ENCODE measurements at places on chromosomes 11 and 22.
A peak's percentile ranks its signal among the peaks of the same experiment; 100 is the strongest.

DNA sequence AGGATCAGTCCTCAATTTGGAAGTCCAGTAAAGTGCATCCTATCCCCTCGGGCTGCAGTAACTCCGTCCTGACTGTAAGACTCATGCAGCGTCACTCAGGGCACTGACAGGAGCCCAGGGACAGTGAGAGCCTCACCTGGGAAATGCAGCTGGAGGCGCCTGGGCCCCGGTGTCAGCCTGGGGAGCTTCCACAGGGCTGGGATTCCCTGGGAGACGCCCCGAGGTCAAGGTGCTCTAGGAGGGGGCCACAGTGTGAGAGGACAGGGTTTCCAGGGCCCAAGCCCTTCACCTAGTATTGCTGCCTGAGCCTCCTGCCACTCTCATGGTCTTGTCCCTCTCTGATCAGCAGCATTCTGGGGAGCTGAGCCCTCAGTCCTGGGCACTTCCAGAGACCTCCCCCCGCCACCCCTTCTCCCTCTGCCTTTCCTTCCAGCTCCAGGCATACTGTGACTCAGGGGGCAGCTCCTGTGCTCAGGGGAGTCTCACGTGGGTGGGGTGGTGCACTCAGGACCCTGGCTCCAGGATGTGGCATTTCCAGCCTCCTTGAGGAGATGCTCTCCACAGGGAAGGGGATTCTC, 99.1 kb upstream of the IGLL5 start:
- DNase-seq = no peak

DNA sequence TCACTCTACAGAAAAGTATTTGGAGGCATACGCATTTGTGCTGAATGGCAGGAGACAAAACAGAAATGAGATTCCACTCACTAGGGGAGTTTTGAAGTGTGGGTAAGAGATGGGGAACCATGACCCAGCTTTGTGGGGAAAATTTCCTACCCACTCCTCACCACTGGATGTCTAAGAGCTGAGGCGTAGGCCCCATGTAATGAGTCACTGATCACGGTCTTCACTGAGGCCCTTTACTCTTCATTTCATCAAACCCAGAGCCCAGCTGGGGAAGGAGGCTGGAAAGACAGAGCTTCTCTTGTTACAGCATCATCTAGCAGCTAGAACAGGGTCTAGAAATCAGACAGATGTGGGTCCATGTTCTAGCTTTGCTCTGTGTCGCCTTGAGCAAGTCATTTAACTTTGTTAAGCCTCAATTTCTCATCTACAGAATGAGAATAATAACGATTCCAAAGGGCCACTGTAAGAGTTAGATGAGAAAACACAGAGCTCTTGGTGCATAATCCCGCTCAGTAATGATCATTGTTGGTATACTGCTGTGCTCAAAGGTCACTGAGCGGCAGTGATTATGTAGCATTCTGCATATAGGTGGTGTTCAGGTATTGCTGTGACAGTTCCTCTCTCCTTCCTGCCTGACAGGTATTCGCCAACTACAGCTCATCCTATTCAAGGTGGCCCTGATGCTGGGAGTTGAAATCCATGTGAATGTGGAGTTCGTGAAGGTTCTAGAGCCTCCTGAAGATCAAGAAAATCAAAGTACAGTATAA, 97.2 kb downstream of the MICAL2 start:
- no peak for DNase-seq

- no peak for DNase-seq
These were observed 13.1 kb upstream of the SERPING1 start for GRCh38 chr11:57584341-57584740.

GRCh38 chr11:78218707-78219492, 30.2 kb downstream of the USP35 start:
- no peak for DNase-seq

DNA sequence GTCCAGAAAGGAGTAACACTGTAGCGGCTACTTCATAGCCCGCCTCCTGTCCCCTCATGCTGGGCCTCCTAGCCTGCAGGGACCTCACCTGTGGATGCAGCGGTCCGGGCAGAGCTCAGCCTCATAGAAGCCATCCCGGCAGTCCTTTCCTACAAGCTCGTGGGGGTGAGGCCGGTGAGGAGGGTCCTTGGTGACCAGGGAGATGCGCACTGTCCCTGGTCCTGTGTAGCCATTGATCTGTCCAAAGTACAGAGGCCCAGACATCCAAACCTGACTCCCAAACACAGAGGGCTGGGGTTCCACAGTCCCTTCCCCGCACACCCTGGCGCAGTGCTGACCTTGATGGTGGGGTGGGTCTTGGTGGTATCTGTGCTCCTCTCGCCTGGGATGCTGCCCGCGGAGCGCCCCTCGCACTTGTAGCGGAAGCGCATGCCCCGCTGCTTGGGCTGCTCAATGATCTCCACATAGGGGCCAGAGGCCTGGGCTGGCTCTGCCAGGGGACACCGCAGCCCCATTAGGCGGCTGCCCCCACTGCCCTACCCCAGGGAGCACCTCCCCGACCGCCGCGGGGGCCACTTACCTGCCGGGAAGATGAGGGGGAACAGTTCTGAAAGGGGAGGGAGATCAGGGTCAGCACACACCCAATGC, 993 bp downstream of the RELA start:
- DNase-seq = no peak

GRCh38 chr11:86444981-86445380, 70.3 kb downstream of the CCDC81 start:
- no peak for DNase-seq

DNA sequence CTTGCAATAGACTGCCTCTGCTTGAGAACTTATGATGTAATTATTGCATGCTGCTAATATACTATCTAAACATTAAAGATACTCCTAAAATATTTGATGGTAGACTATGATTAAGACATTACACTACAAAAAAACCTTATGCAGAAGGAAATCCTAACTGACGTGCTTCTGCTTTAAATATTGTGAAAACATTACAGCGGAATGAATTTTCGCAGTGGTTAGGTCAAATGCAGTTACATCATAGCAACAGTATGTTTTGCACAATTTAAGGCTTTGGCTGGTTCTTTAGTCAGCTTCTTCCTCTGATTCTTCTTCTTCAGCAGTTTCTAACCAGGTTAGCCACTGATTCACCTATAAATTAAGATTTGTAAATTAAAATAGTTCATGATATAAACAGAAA, 11.2 kb downstream of the EIF4G2 start:
- DNase-seq = no peak

DNA sequence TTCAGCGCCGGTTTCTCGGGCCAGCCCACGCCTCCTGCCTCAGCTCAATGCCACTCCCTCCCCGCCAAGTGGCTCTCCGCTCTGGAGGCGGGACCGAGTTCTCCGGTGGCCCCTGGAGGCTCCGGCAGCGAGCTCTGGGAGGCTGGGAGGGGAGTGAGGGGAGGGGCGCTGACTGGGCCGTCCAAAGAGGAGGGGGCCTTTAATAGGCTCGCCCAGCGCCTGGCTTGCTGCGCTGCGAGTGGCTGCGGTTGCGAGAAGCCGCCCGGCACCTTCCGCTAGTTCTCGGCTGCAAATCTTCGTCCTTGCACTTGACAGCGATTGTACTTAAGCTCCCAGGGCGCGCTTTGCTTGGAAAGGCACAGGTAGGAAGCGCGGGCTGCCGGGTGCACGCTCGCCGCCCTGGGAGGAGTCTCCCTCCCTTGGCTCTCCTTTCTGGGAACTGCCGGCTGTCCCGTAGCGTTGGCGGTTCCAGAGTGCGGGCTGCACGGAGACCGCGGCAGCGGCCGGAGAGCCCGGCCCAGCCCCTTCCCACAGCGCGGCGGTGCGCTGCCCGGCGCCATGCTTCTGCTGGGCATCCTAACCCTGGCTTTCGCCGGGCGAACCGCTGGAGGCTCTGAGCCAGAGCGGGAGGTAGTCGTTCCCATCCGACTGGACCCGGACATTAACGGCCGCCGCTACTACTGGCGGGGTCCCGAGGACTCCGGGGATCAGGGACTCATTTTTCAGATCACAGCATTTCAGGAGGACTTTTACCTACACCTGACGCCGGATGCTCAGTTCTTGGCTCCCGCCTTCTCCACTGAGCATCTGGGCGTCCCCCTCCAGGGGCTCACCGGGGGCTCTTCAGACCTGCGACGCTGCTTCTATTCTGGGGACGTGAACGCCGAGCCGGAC, at the start of gene ADAMTS15:
Gene ADAMTS15 (plus strand): TSS at position 230 of the 894 bp plus-strand sequence. CDS start 329 bp downstream, at position 559.
- no peak for DNase-seq

- DNase-seq = no peak
These were observed 164.4 kb downstream of the TEAD1 start for GRCh38 chr11:12838463-12839123.

DNA sequence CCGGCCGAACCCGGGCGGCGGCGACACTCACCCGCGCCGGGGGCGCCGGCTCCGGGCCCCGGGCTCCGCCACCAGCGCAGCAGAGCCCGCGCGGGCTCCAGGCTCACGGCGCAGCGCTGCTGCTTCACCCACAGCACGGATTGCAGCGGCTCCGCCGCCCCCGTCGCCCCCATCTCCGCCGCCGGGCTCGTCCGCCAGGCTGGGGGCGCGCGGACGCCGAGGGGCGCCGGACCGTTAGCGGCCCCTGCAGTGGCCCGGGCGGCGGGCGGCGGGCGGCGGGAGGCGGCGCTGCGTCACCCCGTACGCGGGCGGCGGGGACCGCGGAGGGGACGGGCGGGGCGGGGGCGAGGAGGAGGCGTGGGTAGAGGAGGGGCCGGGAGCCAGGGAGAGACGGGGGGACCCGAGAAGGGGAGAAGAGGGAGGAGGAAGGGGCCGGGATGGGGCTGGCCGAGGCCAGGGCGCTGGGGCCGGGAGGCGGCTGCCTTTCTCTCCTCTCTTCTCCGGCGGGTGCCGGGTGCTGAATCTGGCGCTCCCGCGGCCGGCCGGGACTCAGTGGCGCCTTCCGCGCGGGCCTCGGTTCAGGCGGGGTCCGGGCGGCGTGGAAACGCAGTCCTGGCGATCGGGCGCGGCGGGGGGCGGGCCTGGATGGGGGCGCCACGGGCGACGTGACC, at the start of gene CERK:
Gene CERK (minus strand): TSS at position 277 of the 671 bp plus-strand sequence. CDS start 104 bp downstream, at position 173.
- DNase-seq = no peak

DNA sequence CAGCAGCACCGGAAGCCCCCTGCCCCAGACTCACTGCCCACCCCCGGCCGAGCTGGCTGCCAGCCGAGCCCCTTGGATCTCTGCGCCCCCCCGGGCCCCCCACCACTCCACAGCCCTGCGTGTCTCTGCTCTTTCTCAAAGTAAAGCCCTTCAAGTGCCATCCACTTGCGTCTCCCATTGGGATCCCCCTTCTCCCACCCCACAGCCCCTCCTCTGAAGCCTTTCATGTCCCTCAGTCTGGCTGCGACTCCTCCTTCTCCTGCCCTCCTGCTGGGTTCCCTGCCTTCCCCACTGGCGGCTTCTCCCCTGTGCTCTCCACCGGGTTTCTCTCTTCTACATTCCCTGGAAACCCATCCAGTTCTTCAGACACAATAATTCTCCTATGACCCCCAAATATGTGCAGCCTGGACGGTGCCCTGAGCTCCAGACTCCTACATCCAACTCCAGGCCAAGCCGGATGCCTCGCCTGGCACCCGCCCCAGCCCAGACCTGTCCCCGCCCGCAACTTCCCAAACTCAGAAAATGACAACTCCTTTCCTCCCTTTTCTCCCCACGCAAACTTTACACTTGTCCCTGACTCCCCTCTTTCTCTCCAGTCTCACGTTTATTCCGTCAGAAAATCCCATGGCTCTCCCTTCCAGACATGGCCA, 108.9 kb downstream of the WNT7B start:
- no peak for DNase-seq

GRCh38 chr11:72002841-72003775, 4.4 kb downstream of the IL18BP start:
- no peak for DNase-seq

DNA sequence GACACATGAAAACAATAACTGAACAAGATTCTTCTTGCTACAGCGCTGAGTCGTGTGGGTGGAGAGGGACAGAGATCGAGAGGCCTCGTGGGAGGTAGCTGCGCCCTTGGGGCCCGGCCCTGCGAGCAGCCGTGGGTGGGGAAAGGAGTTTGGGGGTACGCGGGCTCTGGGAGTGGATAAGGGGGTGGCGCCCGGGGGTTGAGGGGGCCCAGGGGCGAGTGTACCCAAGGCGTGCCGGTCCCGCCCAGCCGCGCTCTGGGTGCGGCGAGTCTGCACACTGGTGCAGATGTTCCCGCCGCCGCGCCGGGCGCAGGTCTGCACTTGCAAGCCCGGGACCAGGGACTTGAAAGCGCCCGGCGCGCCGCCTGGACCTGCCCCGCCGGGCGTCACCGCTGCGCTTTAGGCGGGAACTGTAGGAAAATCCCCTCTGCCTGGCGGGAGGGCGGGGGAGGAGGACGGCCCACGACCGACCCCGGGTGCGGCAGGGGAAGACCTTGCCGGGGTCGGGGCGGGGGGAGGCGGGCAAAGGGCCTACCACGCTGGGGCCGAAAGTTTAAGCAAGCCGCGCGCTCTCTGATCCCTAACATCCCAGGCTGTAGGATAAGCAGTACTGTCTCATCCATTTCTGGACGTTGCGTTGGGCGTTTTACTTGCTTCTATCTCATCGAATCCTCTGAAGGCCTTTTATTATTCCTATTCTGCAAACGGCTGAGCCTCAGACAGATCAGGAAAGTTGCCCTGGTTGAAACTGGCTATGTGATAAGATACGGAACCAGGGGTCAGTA, 1.4 kb upstream of the KREMEN1 start:
- peak; percentile 72 for DNase-seq

DNA sequence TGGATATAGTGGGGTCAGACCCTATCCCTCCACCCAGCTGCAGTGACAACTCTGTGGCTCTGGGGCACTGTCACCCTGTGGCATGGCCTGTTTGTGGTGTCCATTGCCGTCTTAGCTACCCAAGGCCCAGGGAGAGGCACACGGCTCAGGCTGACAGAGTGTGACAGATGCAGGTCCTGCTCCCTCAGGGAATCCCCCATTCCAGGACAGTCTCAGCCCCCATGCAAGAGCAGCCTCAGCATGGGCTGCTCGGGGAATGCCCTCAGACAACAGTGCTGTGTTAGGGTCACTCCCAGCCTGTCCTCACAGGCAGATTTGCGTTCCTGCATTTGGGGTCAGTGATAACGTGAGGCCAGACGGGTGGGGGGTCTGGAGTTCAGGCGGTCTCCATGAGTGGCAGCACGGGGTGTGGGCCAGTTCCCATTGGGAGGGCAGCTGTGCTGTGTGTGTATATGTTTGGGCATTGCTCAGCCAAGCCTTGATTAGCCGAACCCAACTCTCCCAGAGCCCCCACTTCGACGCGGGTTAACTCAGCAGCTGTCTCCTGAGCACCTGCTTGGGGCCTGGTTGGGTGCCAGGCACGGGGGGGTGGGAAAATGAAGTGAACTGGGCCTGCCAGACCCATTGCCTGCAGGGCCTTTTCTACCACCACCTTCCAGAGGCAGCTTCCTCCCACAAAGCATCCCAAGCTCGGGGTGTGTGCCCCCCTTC, 5.3 kb upstream of the KCNQ1OT1 start:
- no peak for DNase-seq

- DNase-seq = no peak
These were observed 132.8 kb downstream of the CRYBB2 start for GRCh38 chr22:25352294-25352680.

DNA sequence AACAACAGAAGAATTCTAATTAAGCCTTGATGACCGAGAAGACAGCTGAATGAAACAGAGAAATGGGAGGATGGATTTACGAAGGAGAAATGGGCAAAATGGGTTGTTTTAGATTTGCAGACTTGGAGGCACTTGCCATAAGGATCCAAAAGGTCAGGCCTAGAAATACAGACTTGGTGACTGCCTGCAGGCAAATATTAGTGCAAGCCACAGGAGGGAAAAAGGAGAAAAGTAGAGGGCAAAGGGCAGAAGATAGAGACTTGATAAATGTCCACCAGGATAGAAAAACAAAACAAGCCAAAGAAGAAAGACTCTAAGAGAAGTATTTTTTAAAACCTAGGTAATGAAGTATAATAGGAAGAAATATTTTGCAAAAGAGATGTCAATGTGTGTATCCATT, 13.1 kb downstream of the CCDC34 start:
- DNase-seq = no peak

Measured in hematopoietic multipotent progenitor cell treated with erythropoietin and hydrocortisone succinate and interleukin-3 and kit ligand, for 17 days (in vitro differentiated cells).